ENCODE measurements at places on chromosomes 7 and 10.

- DNase-seq = no peak
These were observed 199.8 kb upstream of the CNTNAP2 start for GRCh38 chr7:145916776-145917175.

GRCh38 chr10:114208351-114208750 is 29.2 kb downstream of the TDRD1 start:
- no peak for DNase-seq

DNA sequence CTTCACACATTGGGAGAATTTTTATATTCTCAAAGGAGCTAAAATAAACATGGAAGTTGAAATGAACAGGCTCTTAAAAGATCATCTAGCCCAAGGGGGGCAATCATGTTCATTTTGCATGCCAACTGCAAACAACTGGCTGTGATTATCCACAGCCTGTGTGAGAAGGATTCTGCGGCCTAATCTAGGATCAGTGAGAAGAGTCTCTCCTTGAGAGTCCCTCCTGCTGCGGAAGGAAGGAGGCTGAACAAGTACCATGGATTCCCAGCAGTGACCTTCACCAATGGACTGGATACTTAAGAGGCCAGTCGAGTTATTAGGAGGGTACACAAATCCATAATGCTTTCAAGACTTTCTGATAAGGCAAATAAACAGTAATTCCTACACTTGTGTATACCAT is 76.7 kb downstream of the IGF2BP3 start:
- no peak for DNase-seq

GRCh38 chr7:128908750-128909624 is 1.5 kb downstream of the KCP start:
- no peak for DNase-seq

DNA sequence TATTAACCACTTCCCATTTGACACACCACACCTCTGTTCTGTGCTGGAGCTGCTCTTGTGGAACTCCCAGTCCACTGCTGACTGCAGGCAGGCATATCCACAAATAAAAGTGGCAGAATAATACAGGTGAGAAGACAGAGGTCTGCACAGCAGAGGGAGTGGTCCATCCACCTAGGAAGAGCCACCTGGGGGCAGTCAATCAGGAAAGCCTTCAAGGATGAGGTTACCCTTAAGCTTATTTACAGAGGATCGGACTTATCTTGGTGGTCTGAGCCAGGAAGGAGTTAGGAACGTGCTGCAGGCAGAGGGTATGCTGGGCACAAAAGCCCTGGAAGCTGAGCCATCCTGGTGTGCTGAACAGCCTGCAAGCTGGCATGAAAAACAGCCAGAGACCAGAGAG is 78.7 kb downstream of the FRMPD2 start:
- DNase-seq = no peak

DNA sequence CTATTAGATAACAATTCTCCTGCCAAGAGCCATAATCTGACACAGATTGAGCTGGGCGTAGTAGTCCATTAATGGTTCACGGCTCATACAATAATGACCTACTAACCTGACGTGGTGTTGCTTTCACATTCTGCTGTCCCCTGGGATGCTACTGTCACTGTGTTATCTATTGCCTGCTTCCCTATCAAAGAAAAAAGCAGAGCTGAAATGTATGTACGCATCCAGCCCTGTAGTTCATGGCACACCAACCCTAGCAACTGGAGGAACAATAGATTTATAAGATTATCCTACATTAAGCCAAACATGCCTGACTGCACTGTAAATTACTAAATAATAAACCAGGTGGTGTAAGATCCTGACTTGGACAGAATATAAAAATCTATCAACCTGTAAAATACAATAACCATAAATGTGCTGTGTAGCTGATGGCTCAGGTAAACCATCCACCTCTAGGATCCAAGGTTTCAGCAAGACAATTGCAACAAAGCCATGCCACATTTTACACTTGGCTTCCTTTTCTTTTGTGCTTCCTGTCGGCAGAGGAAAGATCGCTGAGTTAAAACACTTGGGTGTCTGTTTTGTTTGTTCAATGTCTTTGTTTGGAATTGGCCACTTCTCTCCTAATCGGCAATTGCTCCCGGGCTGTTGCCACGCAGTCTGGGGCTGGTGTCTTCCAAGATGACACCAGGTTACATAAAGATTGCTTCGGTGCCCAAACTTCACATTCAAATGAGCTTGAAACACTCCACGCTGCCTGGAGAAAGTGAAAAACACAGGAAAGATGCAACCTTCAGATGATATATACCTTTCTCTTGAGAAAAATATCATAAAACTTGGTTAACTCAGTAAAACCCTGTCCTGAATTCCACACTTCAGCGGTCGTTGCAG is 143.9 kb upstream of the MGMT start:
- DNase-seq = no peak

DNA sequence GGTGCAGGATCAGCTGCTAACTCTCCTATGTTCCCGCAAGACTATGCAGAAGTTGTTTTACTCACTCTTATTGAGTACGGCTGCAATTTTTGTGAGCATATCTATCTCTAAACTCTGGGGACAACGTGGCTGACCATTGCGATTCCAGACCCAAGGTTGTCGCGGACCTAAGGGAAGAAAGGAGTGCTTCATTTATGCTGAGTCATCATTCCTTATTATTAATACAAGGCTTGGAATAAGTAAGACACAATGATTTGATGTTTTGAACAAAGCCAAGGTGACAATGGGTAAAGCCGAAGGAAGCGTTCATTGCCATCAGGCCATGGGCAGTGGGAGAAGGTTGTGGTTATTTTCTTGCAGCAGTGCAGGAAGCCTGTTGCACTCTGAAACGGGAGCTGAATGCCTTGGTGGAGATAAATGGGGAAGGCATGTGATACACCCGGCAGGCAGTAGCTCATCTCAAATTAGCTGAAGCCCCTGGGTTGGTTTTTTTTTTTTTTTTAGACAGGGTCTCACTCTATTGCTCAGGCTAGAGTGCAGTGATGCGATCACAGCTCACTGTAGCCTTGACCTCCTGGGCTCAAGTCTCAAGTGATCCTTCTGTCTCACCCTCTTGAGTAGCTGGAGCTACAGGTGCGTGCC is 605.7 kb downstream of the TYW1 start:
- DNase-seq = no peak

DNA sequence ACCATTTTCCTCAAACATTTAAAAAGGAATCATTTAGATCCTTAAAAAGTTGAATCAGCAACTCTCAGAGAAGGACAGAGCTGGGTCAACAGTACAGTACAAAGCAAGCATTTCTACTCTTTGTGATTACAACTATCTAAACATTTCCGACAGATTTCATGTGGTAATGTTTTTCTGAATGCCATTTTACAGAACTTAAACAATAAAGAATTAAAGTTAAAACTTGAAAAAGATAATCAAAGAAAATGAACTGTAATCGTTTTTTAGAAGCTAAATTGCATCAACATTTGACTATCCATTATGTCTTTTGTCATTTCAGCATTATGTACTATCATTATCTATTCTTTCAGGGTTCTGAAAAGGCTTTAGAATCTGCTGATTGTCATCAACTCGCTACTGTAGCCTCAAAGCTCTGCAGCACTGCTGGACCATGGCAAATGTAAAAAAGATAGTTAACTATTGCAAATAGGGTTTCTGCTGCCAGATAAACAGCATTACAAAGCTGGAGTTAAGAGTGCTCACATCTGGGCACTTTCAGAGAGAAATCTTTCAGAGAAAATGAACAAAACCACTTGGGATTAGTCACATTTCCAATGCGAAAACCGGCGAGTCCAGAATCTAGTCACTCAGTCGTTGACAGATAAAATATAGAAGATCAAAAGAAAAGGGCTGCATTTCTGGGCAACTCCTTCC is 160.4 kb upstream of the LAMB4 start:
- DNase-seq = no peak

DNA sequence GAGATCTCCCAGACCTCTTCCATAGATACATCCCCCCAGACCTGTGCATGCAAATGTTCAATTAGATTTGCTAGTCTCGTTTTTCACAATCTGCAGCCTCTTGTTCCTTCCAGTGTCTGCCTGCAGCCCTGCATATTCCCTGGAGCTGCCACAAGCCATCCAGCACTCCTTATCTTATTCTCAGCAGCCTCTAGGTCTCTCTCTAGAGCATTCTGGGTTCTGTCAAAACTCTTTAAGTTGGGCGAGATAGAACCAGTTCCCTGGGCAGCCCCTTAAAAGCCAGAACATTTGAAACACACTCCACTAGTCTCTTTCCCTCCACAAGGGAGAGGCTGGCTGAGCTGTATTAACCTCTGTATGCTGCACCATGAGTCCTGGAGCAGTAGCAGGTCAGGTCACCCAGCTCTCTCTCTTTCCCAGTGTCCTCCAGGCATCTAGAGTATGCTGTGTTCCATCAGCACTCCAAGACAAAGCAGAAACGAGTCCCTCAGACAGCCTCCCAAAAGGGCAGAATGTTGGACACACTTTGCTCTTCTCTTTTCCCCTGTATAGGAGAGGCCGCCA is 20.6 kb upstream of the MCM10 start:
- no peak for DNase-seq

DNA sequence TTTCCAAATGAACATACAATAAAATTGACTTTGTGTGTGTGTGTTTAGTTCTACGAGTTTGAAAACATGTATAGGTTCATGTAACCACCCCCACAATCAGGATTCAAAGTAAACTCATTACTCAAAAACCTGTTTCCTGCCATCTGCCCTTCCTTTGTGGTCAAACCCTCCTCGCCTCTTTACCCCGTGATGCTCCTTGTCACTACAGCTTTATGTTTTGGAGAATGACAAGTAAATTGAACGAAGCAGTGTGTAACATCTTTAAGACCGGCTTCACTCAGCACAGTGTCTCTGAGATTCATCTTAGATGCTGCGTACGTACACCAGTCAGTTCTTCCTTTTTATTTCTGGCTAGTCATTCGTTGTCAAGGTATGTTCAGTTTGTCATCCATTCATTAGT is 54.6 kb upstream of the MKI67 start:
- DNase-seq = no peak

DNA sequence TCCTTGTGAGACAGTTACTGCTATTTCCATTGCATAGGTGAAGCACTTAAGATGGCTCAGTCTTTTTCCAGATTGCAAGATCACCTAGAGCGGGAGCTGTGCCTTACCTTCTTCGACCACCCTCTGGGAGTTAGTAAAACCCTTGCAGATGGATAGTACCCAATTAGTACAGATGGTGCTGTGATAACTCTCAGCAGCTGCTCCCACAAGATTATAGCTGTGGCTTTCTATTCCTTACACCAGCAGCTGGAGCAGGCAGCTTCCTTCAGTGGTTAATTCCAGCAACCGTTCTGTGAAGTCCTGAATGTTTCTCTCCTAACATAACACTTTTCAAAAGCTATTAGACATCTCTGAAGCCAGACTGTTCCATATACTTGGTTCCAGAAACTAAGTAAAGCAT is 796.8 kb downstream of the XPNPEP1 start:
- DNase-seq = no peak

GRCh38 chr7:131948434-131949053 is 392.1 kb upstream of the PODXL start:
- DNase-seq = no peak

DNA sequence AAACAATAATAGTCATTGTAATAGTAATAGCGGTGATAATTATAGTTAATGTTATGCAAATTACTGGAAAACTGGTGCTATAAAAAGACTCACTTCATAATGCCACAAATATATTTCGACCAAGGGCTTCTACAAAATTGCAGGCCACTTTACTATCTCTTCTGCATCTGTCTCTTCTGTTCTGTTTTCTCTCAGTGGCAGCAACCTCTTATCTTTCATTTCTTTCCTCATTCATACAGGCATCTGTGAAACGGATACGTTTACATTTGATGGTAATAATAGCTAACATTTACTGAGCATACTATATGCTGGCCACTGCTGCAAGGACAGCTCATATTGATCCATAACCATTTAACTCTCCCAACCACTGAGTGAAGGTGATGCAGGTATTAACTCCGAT is 537.4 kb upstream of the PFKP start:
- DNase-seq = no peak

DNA sequence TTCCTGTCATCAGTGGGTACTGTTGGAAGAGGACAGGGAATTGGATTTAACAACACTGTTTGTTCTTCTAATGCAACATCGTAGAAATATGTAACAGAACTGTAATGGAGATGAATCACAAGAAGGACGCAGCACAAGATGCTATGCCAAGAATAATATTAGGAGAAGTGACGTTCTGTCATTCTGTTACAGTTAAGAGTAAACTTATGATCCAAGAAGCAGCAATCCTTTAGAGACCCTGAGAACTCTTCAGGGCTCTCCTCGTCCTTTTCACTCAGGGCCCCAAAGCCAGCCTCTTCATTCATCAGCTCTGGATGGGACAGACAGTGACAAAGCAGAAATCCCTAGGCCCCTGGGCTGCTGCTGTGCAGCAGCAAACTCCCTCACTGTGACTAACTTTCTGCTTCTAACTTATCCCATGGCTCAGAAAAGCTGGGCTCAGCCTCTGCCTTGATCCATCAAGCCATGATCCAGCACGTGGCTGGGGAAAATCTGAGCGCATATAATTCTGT is 8.7 kb upstream of the IL6 start:
- no peak for DNase-seq

GRCh38 chr7:38568497-38568896 is 62.7 kb downstream of the AMPH start:
- DNase-seq = no peak

- no peak for DNase-seq
These were observed 209.8 kb upstream of the POM121L12 start for GRCh38 chr7:52825611-52826010.

DNA sequence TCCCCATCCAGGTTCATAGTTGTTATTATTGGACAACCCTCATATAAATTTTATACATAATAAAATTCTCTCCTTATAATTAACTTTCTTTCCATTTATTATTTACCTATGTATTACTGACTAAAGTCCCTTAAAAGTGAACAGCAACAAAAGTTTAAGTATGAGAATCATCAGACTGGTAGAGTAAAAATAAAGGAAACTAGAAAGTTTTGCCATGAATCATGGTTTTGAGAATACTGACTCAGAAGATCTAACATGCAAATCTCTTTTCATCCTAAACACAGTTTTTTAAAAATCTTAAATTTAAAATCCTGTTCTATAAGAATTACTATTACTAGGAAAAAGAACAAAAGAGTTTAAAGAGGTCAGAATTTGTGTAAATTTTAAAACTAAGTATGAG is 32.1 kb downstream of the HERC4 start:
- no peak for DNase-seq

DNA sequence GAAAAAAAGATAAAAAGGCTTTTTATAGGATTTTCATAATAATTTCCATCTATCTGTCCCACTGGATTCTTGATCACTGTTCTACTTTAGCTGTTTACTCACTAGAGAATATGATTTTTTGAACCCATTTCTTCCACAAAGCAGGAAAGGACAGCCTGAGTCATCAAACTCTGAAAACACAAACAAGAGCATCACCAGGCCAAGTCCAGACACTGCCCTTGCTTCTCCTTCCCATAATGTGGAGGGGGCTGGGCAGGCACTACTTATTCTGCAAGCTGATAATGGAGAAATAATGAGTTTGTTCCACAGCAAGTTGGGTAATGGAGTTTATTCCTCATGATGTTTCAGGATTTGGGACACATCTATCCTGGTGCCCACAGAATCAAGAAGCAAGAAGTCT is 13.0 kb upstream of the KCNIP2 start:
- DNase-seq = no peak
